ENCODE measurements at places on chromosomes 16 and 17.

GRCh38 chr16:78303946-78304345 lies 204.5 kb downstream of the WWOX start:
- no peak for DNase-seq

DNA sequence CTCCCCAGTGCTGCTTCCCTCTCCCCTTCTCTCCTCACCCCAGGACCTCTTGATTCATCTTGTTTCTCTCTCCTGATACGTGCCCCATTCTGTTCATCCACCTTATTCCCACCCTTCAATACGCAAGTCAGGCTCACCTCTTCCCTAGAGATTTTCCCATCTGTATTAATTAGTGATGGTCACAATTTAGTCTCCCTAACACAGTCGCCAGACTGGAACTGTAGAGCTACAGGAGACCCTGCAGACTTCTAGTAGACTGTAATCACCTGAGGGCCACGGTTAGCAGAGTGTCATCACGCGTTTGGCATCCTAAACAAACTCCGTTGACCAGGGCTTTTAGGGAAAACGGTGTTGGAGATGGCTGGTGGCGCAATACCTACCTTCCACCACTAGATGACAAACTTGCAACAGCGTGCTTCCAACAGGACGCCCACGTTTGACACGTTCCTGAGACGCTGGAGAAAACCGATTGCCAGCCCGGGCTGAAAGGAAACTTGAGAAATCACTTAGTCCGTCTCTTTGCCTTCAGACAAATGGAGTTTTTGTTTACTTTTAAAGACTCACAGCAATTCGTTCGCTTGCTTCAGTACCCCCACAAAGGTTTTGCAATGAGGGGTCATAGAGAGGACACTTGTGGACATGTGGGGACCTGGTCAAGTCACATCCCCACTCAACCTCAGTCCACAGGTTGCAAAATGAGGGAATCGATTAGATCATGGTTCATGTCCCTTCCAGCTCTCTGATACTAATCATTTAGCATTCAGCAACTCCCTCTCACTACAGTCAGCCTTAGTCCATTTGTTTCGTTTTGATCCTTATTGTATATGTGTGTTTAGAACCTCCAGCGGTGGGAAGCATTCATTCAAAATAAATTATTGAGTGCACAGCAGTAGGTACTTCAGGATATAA lies 20.6 kb downstream of the MYL4 start:
- DNase-seq: peak; percentile 66

GRCh38 chr17:58088624-58089023 lies 5.4 kb downstream of the DYNLL2 start:
- DNase-seq: no peak

GRCh38 chr16:71919035-71919434 lies 23.7 kb downstream of the IST1 start:
- DNase-seq: no peak

- DNase-seq: no peak
Measured at GRCh38 chr17:44912763-44913544, 2.3 kb downstream of the GFAP start.

- no peak for DNase-seq
Measured at GRCh38 chr16:47016700-47017133, 43.2 kb upstream of the DNAJA2 start.

DNA sequence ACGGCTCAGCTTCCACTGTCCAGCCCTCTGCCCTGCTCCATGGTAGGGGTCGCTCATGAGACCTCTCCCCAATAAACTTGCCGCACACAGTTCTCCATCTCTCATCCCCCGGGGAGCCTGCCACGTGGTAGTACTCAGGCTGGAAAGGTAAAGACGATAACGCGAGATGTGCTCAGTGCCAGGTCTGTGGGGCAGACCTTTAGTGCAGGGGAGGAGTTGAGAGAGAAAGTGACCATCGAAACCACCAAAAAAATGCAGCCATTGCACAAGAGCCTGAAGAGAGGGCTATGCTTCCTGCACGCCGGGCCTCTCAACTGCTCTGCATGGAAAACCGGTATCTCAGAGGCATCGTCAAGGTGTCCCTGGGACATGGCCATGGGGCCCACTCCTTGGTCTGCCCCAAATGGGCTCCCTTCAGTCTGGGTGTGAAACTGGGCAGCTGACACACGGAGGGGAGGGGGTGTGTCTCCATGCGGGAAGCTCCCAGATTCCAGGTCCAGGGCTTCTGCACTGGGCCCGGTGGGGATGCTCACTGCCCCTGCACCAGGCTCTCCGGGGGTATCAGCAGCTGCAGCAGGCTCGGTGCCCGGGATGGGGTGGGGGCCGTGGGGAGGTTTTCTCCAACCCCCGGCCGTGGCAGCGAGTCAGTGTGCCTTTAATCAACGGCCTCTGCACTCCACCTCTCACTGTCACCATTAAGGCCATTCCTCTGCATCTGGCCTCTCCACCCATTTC lies 4.7 kb upstream of the AANAT start:
- DNase-seq: no peak

GRCh38 chr16:84609563-84610177 lies 8.2 kb downstream of the COTL1 start:
- no peak for DNase-seq

GRCh38 chr17:28702026-28702751 lies 9.5 kb downstream of the PROCA1 start:
- no peak for DNase-seq

GRCh38 chr17:58873926-58874325 lies 118.3 kb downstream of the PPM1E start:
- no peak for DNase-seq

GRCh38 chr16:65619606-65620005 lies 497.7 kb upstream of the CDH11 start:
- no peak for DNase-seq

GRCh38 chr17:19371259-19372010 lies 6.9 kb upstream of the MAPK7 start:
- DNase-seq: no peak

- no peak for DNase-seq
Measured at GRCh38 chr17:60229188-60229802, 79.5 kb downstream of the CA4 start.

DNA sequence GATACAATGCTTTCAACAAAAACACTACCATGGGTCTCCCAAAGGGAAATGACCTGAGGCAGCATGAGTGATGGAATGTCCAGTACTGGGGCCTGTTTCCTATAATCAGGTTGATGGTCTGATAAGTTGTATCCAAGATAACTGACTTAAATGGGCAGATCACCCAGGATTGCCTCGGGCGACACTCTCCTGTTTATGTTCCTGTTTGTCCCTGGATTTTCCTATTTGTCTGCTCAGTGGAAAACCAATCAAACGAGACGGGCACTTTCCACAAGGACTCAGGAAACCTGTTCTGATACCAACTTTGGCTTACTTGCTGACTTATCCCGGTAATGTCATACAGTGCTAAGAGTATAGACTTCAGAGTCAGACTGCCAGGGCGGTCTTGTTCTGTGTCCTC lies 27.4 kb downstream of the USP43 start:
- DNase-seq: no peak

- DNase-seq: no peak
Measured at GRCh38 chr17:55931446-55931845, 180.6 kb downstream of the PCTP start.

- DNase-seq: no peak
Measured at GRCh38 chr17:49986396-49987289, 8.4 kb downstream of the DLX3 start.

- peak; percentile 25 for DNase-seq
Measured at GRCh38 chr16:11783319-11784037, 13.6 kb downstream of the ZC3H7A start.

DNA sequence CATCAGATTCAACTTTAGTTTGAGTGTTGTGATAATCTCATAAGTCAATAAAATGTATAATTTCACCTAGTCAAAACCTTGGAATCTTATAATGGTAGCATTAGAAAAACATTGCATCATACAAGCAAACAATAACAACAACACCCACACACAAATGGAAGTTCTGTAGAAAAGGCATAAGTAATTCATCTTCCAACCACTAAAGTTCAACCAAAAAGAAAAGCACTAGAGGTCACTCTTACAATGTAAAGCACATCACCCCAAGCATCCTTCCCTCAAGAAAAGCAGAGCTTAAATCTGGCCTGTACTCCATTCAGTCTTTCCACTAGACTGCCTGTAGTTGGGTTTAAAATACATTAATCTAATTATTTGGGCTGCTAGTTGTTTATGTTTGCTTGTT lies 1.8 kb downstream of the CNTNAP4 start:
- no peak for DNase-seq

GRCh38 chr17:79513206-79513605 lies 97.6 kb downstream of the RBFOX3 start:
- no peak for DNase-seq

- DNase-seq: no peak
Measured at GRCh38 chr16:81374550-81374949, 59.8 kb downstream of the GAN start.

GRCh38 chr17:68391561-68392268 lies 65.6 kb downstream of the WIPI1 start:
- no peak for DNase-seq

DNA sequence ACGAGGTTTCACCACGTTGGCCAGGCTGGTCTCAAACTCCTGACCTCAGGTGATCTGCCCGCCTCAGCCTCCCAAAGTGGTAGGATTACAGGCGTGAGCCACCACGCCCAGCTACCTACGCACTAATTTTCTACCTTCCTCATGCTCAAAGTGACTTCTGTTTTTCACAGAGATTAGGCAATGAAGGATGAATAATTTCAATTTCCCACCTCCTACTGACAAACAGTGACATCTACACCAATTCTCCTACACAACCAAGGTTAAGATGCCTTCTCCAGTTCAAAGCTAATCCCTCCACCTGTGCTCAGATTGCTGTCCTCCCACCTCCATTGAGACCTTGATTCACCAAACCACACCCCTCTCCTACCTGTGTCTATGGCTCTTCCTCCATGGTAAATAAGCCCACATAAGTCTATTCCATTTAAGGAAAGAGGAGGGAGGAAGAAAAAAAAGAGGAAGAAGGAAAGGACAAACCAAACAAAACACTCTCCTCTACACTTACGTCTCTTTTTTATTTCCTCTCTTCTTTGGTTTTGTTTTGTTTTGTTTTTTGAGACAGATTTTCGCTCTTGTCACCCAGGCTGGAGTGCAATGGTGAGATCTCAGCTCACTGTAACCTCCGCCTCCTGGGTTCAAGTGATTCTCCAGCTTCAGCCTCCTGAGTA lies 5.5 kb upstream of the MED11 start:
- DNase-seq: no peak

- no peak for DNase-seq
Measured at GRCh38 chr17:48215583-48216139, 108.1 kb downstream of the SNX11 start.

DNA sequence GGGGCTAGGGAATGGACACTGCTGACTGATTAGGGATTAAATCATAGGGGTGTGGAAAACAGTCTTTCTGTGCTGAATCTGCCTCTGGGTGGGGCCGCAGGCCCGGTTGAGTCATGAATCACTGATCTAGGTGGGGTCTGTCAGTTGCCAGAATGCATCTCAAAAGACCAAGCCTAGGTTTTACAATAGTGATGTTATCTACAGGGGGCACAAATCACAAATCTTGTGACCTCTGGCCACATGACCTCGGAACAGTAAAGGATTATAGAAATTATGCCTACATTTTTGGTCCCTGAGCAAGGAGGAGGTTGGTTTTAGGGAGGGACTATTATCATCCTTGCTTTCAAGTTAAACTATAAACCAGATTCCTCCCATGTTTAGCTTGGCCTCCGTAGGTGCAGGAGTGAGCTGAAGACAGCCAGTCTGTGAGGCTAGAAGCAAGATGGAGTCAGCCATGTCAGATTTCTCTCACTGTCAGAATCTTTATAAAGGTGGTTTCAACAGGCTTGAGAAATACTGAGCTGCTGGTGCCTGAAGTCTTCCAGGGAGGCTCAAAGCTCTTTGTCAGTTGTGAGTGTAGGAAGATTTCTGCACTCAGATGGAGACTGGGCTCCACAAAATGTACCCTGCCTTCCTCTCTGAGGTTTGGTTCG lies 12.9 kb downstream of the GNGT2 start:
- DNase-seq: no peak

DNA sequence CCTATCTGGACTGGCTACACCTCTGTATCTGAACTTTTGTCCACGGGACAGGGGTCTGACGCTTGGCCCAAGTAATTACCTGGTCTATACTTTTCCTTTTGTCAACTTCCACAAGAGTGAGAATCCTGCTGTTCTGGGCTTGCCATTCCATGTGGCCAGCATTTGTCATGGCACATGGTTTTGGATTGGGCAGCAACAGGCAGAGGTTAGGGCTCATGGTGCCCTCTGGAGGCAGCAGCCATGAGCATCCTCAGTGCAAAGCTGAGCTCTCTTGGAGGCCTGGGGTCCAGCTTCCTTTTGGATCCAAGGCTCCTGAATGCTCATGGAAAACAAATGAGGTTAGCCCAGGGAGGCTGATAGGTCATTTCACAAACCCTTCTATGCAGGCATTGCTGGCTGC lies 7.5 kb upstream of the EDC4 start:
- DNase-seq: no peak

- no peak for DNase-seq
Measured at GRCh38 chr16:6704306-6704930, 628.2 kb upstream of the RBFOX1 start.

DNA sequence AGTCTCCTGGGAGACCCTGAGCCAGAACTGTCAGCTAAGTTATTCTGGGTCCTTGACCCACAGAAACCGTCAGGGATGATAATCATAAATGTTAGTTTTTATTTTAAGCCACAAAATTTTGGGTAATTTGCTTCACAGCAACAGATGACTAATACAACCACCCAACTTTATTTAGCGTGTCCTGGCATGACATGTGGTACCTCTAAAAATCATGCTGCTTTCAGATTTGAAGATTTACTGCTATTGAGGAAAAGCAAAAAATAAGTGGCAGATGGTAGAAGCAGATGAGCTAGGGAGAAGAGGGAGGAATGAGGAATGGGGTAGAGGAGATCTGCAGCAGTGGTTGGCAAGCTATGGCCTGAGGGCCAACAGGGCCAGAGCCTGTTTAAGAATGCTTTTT lies 90.4 kb downstream of the TMEM100 start:
- DNase-seq: no peak

GRCh38 chr17:48192321-48192731 lies 84.8 kb downstream of the SNX11 start:
- no peak for DNase-seq

GRCh38 chr16:83301971-83302370 lies 505.8 kb upstream of the HSBP1 start:
- DNase-seq: no peak

GRCh38 chr16:1900452-1900774 lies 17.8 kb downstream of the HS3ST6 start:
- DNase-seq: no peak

DNA sequence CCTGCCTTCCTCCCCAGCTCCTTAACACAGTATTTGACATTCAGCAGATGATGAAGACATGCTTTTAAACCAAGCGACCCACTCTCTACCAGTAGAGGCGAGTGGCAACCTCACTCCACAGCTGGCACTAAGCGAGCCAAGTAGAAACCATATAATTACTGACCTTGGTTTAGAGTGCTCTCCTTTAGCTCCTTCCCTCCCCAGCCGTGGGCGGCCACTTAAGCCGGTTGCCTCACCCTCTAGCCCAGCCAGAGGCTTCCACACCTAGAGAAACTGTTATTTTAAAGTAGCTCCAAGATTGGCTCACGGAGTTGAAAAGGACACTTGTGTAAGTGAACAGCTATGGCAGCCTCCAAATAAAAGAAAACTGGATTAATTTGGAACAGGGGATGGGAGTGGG lies 109.1 kb upstream of the CRHR1 start:
- DNase-seq: no peak
